NCI-H1092 treated with DMSO at 0.1 percent for 48 hours (cell line): ENCODE measurements at places on chromosomes 16 and 17.
A peak's percentile ranks its signal among the peaks of the same experiment; 100 is the strongest.

GRCh38 chr17:36931697-36932382, 5.4 kb upstream of the LHX1 start:
- peak; percentile 9 for DNase-seq

DNA sequence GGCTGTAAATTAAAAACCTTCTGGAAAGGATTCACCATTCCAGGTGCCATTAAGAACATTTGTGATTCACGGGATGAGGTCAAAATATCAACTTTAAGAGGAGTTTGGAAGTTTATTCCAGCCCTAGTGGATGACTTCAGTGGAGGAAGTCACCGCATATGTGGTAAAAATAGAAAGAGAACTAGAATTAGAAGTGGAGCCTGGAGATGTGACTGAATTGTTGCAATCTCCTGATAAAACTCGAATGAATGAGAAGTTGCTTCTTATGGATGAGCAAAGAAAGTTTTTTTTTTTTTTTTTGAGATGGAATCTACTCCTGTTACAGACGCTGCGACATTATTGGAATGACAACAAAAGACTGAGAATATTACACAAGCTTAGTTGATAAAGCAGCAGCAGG, 26.7 kb downstream of the CCL4 start:
- no peak for DNase-seq

DNA sequence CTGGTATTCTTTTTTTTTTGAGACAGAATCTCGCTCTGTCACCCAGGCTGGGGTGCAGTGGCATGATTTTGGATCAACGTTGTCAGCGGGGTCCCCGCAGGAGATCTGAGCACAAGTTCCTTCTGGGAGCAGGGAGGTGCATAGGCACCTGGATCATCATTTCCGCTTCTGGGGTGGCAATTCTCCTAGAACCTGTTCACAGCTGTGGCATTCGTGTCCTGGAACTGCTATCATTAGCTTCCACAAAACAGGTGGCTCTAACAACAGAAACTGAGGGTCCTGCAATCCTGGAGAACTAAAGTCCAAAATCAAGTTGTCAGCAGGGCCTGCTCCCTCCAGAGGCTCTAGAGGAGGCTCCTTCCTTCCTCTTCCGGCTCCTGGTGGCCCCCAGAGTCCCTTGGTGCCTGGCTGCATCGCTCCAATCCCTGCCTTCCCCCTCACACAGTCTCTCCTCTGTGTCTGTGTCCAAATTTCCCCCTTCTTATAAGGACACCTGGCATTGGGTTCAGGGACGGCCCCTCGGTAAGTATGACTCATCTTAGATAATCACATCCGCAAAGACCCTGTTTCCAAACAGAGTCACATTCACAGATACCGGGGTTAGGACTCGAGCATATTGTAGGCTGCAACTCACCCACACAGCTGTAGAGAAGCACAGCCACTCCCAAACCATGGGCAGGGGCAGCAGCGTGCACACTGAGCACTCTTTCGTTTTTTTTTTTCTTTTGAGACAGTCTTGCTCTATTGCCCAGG, 43.5 kb upstream of the KLHDC4 start:
- DNase-seq = no peak

DNA sequence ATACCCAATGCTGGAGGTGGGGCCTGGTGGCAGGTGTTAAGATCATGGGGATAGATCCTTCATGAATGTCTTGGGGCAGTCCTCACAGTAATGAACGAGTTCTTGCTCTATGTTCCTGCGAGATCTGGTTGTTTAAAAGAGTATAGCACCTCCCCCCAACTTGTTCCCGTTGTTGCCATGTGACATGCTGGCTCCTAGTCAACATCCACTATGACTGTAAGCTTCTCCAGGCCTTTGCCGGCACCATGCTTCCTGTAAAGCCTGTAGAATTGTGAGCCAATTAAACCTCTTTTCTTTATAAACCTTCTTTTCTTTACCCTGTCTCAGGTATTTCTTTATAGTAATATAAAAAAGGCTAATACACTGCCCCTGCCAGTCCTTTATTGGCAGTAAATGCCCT, 33.3 kb downstream of the RANBP10 start:
- no peak for DNase-seq

DNA sequence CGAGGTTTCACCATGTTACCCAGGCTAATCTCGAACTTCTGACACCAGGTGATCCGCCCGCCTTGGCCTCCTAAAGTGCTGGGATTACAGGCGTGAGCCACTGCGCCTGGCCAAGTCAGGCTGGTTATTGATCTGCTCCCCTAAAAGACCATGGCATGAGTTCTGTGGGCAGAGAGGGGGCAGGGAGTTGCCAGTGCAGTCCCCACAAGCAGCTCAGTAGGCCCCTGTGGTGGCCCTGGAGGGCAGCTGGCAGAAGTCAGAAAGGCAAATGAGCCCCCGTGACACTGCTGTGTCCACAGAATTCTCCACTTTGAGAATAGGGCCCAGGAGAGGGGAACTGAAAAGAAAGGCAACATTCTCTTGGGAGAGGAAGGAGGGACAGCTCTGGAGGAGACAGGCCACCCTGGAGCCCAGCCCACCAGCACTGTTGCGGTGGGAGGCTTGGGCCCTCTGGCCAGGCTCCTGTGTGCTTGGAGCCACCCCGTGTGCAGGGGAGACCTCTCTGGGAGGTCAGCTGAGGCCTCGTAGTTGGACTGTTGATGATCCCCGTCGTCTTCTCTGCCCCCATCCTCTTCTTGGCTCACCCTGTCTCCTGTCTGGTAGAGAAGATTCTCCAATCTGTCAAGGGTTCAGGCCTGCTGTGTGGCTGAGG, 2.1 kb upstream of the AMDHD2 start:
- DNase-seq = no peak

DNA sequence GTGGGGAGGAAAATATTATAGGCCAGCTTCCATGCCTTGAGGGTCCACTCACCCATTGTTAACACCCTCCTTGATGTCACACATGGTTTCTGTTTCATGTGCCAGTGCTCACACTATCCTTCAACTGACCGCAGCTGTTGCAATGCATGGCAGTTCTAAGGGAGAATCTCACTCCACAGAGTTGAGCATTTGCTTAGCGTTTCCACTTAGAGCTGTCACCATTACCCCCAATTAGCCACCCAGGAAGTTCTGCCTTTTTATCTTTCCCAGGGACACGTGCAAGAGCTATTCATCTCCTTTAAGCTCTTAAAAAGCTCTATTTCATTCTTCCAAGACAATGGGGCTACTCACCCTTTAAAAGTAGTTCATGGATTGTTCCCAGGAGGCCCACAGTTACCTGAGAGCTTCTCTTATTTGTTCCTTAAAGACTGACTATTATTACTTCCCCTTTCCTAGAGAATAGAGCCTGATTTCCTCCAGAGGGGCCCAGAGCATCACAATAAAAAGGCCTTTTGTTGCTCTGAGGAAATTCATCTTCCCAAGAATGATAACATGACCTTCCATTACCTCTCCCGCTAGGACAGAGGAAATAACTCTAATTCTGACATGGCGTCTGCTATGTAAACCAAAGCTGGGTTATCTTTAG, 126.8 kb downstream of the CACNG3 start:
- no peak for DNase-seq

- no peak for DNase-seq
Measured at GRCh38 chr17:16973760-16974540, 2.0 kb upstream of the TNFRSF13B start.

GRCh38 chr16:66267292-66268014, 99.0 kb upstream of the CDH5 start:
- no peak for DNase-seq

DNA sequence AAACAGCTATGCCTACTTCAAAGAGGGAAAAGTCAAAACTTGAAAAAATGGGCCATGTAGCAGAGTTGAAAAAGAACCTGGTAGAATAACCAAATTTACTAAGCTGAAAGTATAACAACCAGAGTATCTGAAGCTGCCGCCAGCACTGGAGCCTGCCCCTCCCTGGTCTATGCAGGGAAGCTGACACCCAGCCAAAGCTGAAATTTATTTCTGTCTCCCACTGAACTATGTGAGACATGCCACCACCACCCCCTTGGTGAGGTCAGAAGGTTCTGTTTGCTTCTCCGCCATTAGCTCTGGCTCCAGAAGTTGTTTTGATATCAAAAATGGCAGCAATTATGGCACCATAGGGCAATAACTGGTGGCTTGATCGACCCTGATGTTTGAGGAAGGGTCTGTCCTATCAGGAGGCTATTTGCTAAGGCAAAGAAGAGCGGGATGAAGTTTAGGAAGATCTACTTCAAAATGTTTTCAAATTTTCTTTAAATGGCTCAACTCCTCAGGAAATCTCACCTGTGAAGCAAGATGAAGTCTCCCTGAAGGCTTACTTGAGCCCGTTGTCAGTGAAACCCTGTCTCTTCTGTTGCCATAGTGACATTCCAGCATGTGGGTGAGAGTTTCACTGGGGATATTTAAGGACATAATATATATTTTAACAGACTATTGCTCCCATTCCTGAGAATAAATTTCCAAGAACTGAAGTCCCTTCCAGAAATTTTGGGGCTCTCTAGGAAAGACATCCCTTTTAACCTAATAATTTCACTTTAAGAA, 122.0 kb downstream of the COPRS start:
- DNase-seq = no peak
